KBM-7 (cell line): ENCODE measurements at places on chromosomes 7 and 10.

GRCh38 chr10:60901561-60902235 lies 42.3 kb downstream of the RHOBTB1 start:
- DNase-seq, result no peak

GRCh38 chr7:119748991-119749390 lies 524.0 kb upstream of the KCND2 start:
- DNase-seq, result no peak

DNA sequence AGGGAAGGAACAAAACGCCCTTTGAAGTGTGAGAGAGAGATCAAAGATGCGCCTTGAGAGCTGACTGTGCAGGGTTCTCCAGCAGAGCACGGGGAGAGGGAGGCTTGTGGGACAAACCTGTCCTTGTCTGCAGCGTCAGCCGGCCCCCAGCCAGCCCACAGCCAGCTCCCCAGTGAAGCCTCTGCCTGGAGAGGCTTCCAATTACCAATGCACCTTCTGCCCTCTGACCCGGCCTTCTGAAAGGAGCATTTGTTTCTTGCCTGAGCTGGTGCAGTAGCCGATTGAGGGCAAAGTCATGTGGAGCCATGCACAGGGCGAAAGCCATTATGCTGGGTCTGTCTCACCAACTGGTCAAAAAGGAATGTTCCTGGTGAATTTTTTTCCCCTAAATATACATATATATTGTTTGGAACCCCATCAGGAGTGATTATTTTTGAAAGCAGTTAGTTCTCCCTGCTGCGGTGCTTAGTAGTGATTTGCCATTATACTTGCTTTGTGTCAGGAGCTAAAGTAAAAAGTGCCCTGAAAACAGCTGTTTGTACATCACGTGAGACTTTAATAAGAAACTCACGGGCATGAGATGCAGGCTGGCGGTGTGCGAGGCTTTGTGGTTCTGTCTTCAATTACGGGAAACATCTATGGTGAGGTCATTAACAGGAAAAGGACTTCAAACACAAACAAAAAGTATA lies 268.6 kb downstream of the KLF6 start:
- no peak for DNase-seq

- no peak for DNase-seq
Measured at GRCh38 chr7:151775547-151776443, 101.1 kb downstream of the PRKAG2 start.

- DNase-seq, result peak; percentile 66
Measured at GRCh38 chr10:30048768-30049517, 10.4 kb downstream of the JCAD start.

GRCh38 chr10:97000487-97001182 lies 168.5 kb downstream of the LCOR start:
- DNase-seq, result no peak

- no peak for DNase-seq
Measured at GRCh38 chr10:75329190-75329745, 72.3 kb downstream of the ZNF503 start.

DNA sequence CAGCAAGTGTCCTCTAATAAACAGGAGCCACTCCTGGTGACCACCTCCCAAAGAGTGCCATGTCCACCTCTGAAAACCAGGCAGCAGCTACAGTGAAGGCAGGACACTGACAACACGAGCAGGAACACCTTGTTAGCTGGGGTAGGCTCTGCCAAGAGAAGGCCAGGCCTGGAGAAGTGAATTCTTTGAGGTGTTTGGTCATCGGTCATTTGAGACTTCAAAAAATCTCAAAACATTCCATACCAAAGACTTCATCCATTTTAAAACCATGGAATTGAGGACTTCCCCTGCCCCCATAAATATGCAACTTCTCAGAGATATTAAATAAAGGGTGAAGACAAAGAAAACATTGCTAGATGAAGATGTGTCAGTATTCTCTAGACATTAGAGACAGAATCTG lies 28.4 kb upstream of the OPALIN start:
- DNase-seq, result no peak

- no peak for DNase-seq
Measured at GRCh38 chr7:51040787-51041186, 258.1 kb upstream of the GRB10 start.

GRCh38 chr7:40330408-40330807 lies 195.6 kb downstream of the SUGCT start:
- no peak for DNase-seq

DNA sequence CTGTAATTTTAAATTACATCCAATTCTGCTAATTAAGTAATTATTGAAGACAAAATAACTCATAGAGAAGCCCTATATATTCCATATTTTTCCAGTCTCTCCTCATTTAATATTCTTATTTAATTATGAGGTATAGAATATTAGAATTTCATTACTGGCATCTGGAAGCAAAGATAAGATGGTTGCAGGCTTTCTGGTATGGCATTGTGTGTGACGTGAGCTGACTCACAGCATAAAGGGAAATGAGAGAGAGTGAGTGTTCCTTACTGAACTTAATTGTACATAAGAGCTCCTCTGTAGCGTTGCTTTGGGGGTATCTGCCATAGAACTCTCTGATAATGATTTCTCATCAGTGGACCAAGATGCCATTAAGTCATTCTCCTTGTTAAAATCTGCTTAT lies 127.4 kb upstream of the TEX47 start:
- DNase-seq, result no peak

GRCh38 chr7:155457544-155458110 lies 302 bp upstream of the EN2 start:
- no peak for DNase-seq

DNA sequence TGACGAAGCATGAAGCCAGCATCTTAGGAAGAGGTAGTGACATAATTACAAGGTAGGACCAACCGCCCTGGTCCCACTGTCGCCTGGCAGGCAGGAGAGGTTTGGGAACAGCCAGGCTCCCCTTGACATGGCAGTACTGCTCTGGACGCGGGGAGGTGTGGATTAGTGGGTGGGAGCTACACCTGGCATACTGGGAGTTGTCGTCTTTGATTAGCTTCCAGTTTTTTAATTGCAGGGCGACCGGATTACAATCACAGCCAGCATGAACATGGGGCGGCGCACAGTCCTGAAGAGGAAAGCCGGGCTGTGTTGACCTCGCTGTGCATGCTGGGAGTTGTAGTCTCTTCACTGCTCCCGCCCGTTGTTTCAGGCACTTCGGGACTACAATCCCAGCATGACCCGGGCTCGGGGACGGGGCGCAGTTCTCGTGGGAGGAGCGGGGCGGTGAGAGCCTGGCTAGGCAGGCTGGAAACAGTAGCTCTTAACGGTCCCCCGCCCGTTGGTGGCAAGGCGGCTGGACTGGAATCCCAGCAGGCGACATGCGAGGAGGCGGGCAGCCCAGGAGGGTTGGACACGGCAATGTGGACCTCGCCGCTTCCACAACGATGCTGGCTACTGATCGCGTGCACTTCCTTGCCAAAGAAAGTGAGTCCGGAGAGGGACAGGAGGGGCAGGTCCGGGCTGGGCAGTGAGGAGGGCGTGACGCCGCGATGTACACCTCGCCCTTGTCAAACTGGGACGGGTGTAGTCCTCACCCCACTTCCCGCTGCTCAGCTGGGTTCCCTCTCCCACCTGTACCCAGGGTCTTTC lies 98.0 kb upstream of the ZNF722 start:
- DNase-seq, result peak; percentile 96

GRCh38 chr10:120422457-120422856 lies 34.6 kb upstream of the PLPP4 start:
- no peak for DNase-seq

DNA sequence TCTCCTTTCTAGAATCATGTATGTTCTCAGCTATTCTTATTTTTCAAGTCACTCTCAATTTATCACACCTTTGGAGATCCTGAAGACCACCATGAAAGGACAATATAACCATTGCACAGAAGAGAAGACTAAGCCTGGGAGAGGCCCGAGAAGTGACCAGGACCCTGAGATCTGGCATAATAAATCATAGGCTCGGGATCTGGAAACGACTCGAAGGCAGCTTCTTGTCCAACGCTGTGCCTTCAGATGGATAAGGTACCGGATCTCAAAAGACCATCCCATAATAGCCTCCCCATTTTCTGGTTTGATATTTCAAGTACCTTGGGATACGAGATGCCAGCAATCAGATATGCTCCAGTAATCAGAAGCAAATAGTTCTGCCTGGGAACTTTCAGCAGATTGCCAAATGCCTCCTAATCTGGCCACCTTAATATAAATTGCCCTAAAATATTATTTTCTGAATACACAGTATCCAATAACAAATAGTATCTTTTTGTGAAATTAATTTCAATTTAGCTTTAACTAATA lies 179.2 kb upstream of the ZMIZ1 start:
- no peak for DNase-seq

DNA sequence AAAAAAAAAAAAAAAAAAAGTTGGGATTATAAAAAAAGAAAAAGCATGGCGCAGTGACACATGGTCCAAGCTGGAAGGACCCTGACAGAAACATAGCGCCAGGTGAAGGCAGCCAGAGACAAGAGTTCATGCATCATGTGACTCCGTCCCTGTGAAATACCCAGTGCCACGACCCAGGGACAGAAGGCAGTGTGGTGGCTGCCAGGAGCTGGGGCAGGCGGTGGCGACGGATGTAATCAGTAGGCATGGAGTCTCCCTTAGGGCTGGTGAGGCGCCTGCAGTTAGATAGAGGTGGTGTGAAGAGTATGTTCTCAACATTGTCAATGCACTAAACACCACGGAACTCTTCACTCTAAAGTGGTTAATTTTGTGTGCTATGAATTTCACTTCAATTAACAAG lies 43.9 kb downstream of the STK32C start:
- no peak for DNase-seq
